Right renal pelvis (tissue), 4 donors: ENCODE measurements at places on chromosomes 7 and 10.

GRCh38 chr7:28155019-28155660, 25.5 kb downstream of the JAZF1 start:
- no peak for DNase-seq

- DNase-seq = peak; percentile 62
Observed at GRCh38 chr7:116354546-116355423, 144.4 kb downstream of the TES start.

GRCh38 chr10:86711513-86712316, 43.4 kb downstream of the LDB3 start:
- DNase-seq = peak; percentile 36

GRCh38 chr10:109898007-109898406, 25.3 kb downstream of the XPNPEP1 start:
- DNase-seq = no peak

DNA sequence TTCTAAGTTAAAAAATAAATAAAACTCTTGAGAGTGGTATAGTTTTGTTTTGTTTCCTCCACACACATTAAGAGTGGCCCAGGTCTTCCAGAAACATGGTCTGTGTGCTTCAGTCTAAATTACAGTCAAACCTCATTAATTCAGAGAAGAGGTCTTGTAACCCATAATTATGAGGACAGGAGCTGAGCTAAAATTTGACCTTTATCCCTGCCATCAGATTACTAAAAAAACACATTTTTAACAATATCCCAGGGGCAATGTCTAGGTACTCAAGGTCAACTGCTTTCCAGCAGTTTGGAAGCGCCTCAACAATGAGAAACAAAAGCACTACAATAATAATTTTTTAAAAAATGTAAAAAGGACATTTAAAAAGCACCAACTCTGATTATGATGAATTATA, 184.1 kb upstream of the PFKP start:
- DNase-seq = no peak

GRCh38 chr10:35368485-35369048, 32.3 kb downstream of the CCNY start:
- DNase-seq = no peak

DNA sequence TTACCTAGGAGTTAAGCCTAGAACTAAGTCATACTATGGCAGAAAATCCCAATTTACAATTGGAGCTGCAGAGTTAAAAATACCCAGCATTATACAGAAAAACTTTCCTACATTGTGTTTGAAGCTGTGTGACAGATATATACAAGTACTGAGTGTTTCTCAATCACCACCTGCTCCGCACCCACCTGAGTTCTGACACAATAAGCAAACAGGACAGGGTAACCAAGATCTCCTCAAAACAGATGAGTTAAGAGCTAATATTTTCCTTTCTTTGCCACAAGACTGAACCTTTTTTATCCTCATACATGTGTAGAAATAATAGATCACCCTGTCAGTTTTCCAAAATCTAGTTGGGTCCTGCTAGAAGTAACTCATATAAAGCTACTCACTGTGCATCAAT, 186.3 kb downstream of the DOCK4 start:
- no peak for DNase-seq

GRCh38 chr7:109663806-109664205, 1094.1 kb downstream of the DNAJB9 start:
- no peak for DNase-seq

DNA sequence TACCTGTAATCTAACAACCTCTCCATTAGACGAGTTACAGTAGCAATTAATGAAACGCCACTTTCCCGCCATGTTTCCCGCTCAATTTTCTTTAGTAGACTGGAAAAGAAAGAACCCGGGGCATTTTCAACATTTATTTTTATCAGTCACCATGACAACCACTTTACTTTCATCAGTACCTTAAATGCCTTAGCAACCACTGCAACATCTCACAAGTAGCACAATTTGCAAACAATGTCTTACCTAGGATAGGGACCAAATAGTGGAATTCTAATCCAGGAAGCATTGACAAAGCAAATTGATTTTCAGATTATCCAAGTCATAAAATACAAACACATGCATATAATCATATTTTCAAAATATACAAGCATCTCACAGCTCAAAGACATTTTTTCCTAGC, 221.6 kb upstream of the IMMP2L start:
- no peak for DNase-seq
